ENCODE measurements at places on chromosomes 1 and 21. TPM values are rescaled to one million over a fixed set of nuclear protein-coding genes. Genes with fewer than 3 reads are reported as not detected.

GRCh38 chr1:1972976-1973715 is 30.4 kb downstream of the CFAP74 start:
- no peak for DNase-seq

- no peak for DNase-seq
These were observed 4.4 kb downstream of the SUCO start for GRCh38 chr1:172537366-172537765.

DNA sequence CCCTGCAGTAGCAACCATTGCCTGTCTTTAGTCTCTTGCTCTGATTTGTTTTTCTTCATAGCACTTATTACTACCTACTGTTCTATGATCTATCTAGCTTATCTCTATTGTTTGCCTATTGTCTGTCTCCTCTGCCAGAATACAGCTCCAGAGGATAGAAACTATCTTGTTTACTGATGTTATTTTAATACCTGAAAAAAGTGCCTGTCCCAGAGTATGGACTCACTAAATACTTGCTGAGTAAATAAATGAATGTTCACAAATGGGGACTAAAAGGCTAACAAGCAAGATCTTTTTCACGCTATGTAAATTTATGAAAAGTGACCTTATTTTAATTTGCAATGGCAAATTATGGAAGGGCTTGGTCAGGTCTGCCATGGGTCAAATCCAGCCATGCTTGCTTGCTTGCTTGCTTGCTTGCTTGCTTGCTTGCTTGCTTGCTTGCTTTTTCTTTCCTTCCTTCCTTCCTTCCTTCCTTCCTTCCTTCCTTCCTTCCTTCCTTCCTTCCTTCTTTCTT is 145.3 kb downstream of the TGFB2 start:
- no peak for DNase-seq

GRCh38 chr1:76336931-76337371 is 262.4 kb downstream of the ST6GALNAC3 start:
- peak; percentile 71 for DNase-seq

DNA sequence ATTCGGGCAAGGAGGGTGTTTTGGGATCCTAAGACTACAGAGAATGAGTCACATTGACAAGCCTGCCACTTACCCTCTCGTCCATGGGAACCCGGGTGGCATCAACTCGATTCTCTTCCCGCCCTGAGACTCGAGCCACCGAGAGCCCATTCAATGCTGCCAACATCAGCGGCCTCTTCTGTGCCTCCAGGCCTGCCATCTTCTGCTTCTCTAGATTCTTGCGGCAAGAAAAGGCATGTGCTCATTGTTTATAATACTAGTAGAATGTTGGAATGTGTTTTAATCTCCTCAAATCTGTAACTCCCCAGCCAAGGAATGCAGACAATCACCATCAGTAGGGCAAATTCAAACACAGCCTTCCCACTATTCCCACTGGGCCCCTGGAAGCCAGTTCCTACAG is 96.9 kb downstream of the SMYD2 start:
- peak; percentile 86 for DNase-seq

DNA sequence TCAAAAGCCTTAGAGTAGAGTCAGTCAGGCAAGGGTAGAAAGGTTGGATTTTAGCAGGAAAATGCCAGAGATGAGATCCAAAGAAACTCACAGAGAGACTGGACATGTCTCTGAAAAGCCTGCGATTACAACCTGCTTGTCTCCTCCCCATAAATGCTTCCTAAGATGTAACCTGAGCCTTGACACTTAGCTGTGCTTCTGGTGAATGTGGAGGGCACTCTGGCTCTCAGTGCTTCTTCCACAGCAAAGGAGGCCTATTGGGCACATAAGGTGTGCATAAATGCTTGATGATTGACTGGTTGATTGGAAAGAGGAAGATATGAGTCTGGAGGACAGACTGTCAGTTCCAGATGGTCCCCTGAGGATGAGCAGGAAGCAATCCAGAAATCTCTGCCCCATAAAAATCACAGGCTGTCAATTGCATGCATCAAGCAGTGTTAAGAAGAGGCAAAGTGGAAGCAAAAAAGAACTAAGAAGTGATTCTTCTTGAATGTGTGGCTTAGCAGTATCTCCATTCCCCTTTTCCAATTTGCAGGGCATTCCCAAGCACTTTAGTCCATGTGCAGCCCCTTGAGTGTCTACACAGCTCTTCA is 236.2 kb upstream of the RRP15 start:
- DNase-seq, result no peak

- DNase-seq, result no peak
These were observed 293.1 kb upstream of the LYPLAL1 start for GRCh38 chr1:218880484-218881060.

DNA sequence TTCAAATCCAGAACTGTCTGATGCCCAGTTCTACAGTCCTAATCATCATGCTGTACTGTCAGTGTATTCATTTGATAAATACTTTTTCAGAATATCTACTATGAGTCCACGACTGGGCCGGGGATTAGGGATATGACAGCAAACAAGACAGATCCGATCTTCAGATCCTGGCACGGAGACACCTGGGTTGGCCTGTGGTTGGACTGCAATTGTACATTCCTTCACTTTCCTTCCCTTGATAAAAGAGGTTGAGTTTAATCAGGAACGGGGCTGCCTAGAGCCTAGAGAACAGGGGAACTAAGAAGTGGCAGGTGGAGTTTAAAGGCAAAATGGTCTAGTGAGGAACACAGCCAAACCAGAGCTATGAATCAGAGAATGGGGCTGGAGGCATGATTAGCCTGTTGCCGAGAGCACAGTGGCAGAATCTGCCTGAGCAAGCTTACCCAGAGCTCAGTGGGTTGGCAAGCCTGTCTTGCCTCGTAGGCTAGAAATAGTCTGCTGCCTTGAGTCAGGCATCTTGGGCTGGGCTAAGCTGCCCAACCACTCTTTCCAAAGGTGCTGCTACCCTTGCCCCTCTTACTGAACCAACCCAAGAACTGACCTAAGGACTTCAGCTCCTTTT is 38.1 kb upstream of the PTCH2 start:
- peak; percentile 66 for DNase-seq

GRCh38 chr1:153678519-153679336 is at the start of gene NPR1:
NPR1 (plus strand) TSS chr1:153678688; CDS start chr1:153679109, 421 bp downstream.
- DNase-seq, result no peak

GRCh38 chr1:154386643-154387352 is 18.3 kb upstream of the IL6R start:
- no peak for DNase-seq

DNA sequence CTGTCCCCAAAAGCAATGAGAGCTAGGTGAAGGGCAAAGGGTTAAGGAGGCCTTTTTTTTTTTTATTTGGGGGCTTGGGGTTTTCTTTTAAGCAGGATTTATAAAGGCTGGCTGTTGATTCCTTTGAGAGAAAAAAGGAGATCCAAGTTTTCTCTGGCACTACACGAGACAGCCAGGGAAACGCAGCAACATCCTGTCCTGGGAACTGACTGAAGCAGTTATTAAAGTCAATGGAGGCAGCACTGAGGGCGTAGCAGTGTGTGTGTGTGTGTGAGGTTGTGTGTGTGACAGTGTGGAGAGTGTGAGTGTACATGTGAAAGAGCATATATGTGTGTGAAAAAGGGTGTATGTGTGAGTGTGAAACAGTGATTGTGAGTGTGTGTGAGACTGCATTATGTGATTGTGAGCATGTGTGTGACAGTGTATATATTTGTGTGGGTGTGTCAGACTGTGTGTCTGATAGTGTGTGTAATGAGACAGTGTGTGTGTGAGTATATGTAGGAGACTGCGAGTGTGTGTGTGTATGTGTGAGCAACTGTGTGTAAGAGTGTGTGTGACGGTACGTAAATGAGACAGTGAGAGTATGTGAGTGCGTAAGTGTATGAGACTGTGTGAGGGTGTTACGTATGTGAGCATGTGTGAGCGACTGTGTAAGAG is 65.9 kb upstream of the TIAM1 start:
- no peak for DNase-seq

- DNase-seq, result peak; percentile 59
These were observed 6.5 kb upstream of the ATP1A2 start for GRCh38 chr1:160108888-160109662.

GRCh38 chr1:35185200-35185599 is 7.7 kb downstream of the SFPQ start:
- no peak for DNase-seq

FCN3 gene
- not detected for total RNA-seq

ERG gene
- total RNA-seq, result 0.05 TPM

KLF17 gene
- total RNA-seq, result not detected

BNIPL gene
- 0.86 TPM for total RNA-seq

CRYAA gene
- not detected for total RNA-seq

All from A172 (cell line).